NCI-H526 (cell line): ENCODE measurements at places on chromosomes 4 and X.

DNA sequence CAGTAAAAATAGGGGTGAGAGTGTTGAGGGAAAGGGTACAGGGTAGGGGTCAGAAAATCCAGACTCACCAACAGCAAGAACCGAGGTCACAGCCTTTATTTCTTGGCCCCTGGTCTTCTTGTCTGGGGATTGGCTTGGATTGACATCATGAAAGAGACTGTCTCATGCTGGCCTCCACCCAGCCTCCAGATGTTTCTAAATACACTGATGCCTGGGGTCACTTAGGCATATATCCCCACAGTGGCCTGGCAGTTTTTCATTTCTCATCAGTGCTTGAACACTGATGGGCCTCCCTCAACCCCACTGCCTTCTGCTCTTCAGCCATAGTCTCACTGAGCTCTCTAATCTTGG is 173.9 kb downstream of the RTL9 start:
- DNase-seq: no peak

GRCh38 chr4:107117726-107118125 is 81.6 kb upstream of the DKK2 start:
- no peak for DNase-seq

- no peak for DNase-seq
Measured at GRCh38 chrX:13285693-13286092, 34.2 kb downstream of the ATXN3L start.

- no peak for DNase-seq
Measured at GRCh38 chr4:2411786-2412510, 6.5 kb downstream of the ZFYVE28 start.

GRCh38 chrX:19684311-19684710 is 169.0 kb upstream of the MAP3K15 start:
- DNase-seq: no peak

DNA sequence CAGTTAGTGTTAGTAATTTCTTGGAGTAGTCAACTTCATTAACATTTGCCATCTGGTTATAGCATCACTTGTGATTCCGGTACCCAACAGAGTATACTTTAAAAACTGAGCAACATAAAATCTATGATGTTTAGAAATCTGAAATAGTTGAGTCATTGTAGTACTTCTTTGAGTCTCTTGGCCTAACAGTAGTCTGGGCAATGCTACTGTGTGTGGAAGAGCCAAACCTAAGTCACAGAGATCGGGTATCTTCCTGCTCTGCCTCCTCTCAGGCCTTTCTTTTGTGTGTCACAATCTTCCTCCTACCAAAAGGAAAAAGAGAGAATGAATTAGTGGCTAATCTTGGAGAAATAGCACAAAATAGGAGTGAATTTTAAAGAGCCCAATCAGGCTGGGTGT is 25.5 kb downstream of the DCUN1D4 start:
- no peak for DNase-seq

GRCh38 chrX:3407781-3408180 is 61.3 kb upstream of the MXRA5 start:
- no peak for DNase-seq

DNA sequence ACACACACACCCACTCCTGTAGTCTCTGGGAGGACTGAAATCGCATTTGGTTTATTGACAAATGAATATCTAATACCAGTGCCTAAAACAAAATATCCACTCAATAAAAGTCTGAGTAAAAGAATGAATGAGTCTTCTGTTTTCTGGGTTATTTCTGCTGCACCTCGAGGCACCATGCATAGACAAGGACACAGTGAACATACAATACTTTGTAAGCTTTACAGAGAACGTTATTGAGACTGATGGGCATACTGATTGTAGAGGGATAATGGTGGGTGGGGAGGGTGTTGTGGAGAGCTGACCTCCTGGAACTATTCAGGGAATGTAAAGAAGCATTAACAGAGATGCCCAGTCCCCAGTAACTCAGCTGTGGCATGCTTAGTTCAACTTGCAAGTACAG is 14.1 kb upstream of the KCNIP4 start:
- DNase-seq: no peak

DNA sequence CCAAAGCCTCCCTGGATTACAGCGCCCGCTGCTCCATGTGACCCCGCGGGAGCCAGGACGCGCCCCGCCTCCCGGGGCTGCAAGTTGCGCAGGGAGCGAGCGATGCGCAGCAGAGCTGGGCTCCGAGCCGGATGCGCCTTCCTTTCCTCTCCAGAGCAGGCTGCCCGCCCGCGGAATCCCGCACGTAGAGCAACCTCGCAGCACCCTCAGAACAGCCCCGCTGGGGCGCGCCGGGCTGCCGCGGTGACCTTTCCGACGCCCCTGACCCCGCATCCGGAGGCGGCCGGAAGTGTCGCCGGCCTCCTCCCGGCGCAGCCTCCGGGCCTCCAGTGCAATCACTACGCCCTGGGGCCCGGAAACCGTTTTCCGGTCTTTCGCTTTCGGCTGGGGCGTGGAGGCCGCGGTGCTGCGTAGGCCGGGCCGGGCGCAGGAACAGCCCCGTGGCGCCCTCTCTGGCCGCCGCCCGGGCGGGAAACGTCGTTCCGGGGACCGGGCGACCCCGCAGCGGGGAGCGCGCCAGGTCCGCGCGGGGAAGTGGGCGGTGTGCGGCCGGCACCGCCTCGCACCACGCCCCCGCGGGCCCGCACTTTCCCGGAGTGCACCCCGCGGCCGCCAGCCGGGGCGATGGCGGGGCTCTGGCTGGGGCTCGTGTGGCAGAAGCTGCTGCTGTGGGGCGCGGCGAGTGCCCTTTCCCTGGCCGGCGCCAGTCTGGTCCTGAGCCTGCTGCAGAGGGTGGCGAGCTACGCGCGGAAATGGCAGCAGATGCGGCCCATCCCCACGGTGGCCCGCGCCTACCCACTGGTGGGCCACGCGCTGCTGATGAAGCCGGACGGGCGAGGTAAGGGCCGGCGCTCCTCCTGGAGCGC is at the start of gene CYP4V2:
Gene CYP4V2 (plus strand): TSS at position 368 of the 866 bp plus-strand sequence. CDS start 257 bp downstream, at position 625.
- DNase-seq: peak; percentile 83

DNA sequence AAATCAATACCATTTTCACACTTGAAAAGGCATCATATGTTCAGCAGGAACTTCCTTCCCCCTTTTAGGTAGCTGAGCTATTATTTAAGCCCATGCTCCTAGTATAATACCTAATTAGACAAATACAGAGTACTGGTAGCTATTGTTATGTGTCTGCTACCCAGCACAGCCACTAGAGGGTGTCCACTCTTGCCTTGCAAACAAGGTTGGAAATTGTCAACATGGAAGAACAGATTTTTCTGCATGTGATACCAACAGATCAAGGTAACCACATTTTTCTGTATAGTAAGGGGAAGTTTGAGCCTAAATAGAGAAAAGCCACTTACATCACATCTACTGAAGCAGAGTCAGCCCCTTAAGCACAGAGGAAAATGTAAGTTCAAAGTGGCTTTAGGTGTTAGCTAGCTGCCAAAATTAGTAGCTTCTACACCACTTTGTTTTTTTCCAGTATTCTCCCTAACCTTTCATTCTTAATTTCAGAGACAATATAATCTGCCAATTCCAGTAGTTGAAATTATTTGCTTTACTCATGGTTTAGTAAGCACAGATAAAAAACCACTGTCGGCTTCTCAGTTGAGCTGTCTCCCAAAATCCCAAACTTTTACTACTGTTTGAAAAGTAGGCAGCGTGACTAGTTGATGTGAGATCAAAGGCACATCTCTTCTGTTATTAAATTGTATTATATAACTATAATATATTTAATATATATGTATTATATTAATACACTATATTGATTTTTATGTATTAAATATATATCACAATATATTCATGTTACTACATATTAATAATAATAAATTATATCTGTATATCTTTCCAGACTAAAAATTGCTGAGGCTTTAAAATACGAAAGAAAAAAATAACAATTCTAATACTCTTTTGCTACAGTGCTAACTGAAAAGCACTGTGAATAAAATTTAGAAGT is 38.2 kb downstream of the EDNRA start:
- peak; percentile 67 for DNase-seq

DNA sequence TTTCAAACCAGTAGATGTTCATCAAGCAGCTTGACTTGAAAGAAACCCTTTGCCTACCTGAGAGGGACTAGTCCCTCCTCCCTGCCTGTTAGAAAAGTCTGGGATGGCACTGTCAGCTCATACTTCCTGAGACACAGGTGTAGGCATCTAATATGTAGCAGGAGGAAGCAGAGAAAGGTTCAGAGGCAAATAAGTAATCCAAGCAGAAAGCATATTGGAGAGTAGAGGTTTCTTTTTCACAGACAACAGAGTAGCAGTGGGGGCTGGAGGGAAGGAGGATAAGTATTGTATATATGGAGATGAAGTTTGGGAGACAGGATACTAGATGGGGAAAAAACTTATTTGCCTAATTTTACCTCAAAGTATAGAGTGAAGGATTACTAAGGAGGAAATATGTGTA is 81.5 kb downstream of the FNIP2 start:
- DNase-seq: no peak

DNA sequence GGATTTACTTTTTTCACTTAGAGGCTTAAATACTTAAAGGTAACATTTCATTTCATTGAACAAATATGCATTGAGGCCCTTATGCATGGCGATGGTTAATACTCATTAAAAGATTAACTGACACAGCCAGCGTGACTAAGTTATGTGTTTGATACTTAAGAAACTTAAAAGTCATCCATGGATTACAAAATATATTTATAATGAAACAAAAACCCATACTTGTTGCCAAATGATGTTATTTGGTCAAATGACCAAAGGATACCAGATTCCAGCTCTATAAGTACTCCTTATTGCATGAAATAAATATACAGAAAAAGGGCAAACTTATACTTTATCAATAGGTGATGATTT is 26.7 kb downstream of the ZNF330 start:
- DNase-seq: no peak

DNA sequence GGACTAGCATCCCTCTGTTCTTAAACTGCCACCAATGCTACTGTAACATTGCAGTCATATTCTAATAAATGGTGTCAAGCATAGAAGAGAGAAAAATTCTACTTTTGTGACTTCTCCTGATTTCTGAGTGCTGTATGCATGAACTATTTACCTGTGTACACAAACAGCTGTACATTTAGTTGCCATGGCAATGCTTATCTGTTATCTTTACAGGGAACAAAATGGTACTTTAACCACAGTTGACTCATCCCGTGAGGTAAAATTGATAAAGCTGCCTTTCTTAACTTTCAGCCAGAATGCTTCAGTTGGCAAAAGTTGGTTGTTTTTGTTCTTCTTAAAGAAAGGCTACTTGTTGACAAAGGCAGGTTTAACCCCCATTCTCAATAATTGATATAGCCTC is 587.5 kb upstream of the MAGEB2 start:
- no peak for DNase-seq

- no peak for DNase-seq
Measured at GRCh38 chrX:125306335-125306866, 13.3 kb upstream of the TEX13C start.

DNA sequence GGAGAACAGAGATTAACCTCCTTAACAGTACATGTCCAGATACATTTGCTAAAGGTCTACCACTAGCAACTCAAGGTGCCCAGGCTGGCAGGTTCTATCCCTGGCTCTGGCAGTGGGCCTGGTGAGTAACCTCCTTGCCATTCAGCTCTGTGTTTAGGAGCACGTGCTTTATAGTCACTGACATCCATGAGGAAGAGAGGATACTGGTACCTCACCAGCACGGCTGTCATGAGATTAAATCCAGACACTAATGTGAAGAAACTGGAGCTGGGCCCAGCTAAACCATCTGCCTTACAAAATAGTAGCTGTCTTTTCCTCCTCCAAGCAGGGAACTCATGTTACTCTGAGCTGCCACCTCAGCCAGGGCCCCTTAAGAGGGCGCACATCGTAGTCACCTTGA is 45.3 kb downstream of the GPRASP3 start:
- no peak for DNase-seq

DNA sequence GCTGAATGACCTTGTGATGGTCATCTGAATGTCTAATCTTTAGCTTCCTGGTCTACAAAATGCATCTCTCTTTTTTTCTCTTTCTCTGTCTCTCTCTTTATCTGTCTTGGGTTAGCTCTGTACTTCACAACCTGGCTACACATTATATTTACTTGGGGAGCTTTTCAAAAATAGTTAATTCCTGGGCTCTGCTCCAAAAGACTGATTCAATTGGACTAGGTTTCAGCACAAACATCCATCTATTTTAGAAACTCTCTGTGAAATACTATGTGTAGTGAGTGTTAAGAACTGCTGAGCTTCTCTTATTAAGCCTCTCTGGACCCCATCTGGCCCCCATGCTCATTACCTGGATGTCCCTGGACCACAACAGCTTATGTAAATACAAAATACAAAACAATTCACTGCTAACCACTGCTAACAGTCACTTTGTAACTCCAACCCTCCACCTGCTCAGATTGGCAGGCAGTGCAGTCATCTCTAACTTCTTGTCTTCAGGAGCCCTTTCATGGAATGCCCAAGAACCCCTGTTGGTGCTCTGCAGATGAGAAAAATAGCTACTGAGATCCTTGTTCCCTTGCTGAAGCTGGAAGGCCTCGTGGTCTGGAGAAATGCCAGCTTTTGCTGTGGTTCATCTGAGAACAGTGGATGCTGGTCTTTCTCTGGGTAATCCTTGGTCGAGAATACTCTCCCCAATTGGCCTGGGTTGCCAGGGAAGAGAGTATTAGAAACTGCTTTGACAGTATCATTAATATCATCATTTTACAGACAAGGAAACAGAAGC is 14.8 kb upstream of the BOD1L1 start:
- DNase-seq: no peak

DNA sequence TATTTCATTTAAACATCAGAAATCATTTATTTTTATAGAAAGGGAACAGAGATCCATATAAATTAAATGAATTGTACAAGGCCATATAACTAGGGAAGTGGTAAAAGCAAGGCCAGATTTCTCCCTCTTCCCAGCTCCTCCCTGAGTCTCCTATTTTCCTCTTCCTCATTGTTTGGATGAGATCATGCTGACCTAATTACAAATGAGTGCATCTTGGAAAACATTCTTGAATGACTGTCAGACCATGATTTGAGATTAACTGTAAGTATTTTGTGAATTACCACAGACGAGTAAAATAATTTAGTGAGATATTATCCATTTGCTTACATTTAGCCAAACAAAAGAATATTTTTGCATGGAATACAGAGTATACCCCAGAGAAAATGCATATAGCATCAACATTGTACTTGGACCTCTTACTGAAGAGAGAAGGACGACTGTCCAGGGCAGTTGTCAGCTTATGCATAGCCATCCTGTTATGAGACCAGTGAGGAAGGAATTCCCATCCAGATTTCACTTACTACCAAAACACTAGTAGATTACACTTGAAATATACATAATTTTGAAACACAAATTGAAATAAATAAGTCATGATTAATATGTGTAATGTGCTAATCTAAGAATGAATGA is 47.3 kb downstream of the SLAIN2 start:
- DNase-seq: no peak

GRCh38 chr4:40909363-40909876 is 159.7 kb downstream of the NSUN7 start:
- DNase-seq: no peak

DNA sequence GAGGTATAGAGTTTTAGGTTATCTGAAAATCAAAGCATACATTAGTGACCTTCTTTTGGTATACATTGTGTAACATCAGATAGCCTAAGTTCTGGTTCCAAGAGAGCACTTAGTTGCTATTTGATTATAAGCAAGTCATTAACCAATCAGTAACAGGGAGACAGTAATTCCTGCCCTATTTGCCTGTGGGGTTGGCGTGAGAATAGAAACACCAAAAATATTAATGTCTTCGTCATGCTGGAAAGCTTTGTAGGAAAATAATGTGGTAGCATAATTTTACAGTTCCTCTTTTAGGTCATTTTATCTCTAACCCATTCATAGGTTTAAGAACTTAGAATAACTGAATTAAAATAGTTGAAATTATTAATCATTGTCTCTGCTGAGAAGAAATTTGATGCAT is 37.8 kb downstream of the NPNT start:
- DNase-seq: no peak

- no peak for DNase-seq
Measured at GRCh38 chr4:83905952-83906351, 370.0 kb downstream of the GPAT3 start.

GRCh38 chr4:100907465-100908454 is 389.9 kb upstream of the EMCN start:
- peak; percentile 10 for DNase-seq
